Stimulated activated CD8-positive, alpha-beta memory T cell treated with anti-CD3 and anti-CD28 coated beads, Interleukin-7, amount 100 ng/mL, for 1 hour (primary cell): ENCODE measurements at places on chromosomes 1 and 21.
A peak's percentile ranks its signal among the peaks of the same experiment; 100 is the strongest.

- DNase-seq, result no peak
Measured at GRCh38 chr1:67626090-67626860, 58.7 kb upstream of the GADD45A start.

DNA sequence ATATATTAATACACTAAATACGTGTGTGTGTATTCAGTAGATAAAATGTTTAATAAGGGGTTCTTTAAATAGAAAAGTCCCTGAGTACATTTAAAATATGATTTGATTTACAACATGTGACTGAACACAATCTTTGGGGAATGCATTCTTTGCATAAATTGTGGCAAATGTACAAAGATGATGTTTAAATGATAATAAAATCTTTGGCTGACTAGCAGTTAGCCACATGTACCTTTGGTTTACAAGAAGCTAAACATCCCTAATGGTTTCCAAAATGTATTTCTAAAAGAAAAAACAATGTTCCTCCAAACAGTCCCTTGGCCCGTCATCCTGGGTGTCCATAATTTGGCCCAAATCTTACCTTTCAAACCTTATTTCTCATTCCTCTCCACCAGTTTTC lies 106.4 kb upstream of the MARK1 start:
- no peak for DNase-seq

- no peak for DNase-seq
Measured at GRCh38 chr1:26434161-26434752, 2.1 kb downstream of the DHDDS start.

GRCh38 chr1:87450615-87451209 lies 122.0 kb downstream of the LMO4 start:
- DNase-seq, result no peak

DNA sequence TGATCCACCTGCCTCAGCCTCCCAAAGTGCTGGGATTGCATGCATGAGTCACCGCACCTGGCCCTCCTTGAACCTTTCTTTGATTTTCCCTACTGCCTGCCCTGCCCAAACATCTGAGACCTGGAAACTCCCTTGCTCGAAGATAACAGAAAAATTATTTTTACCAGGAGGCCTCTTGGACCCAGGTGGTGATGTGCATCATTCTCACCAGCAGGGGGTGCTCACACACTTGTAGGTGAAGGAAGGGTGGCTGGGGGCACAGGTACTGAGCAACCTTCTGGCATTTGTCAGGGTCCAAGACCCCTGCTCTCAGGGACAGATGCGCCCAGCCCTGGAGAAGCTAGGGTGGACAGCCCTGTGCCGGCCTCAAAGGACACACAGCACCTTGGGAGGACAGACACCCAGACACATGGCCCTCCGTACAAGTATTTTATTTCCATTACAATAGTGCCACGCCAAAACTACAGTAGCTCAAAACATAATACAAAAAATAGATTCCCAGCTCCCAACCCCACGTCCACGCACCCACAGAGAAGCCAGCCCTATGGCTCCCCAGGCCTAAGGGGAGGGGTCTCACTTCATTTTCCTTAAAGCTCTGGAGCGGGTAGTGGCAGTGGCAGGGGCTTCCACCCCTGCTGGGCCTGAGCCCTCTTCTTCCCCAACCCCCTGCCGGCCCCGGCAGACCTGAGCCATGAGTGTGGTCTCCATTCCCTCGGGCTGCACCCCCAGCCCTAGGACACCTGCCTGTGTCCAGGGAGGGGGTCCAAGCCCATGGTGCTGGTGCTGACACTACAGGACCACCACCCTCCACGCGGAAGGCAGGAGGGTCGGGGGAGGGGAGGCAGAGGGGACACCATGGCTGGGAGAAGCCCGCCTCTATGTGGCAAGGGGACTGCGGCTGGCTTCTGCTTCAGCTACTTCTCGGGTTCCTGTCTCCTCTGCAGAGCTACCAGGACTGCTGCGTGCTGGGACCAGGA lies 40.4 kb upstream of the EIF4G3 start:
- peak; percentile 24 for DNase-seq

DNA sequence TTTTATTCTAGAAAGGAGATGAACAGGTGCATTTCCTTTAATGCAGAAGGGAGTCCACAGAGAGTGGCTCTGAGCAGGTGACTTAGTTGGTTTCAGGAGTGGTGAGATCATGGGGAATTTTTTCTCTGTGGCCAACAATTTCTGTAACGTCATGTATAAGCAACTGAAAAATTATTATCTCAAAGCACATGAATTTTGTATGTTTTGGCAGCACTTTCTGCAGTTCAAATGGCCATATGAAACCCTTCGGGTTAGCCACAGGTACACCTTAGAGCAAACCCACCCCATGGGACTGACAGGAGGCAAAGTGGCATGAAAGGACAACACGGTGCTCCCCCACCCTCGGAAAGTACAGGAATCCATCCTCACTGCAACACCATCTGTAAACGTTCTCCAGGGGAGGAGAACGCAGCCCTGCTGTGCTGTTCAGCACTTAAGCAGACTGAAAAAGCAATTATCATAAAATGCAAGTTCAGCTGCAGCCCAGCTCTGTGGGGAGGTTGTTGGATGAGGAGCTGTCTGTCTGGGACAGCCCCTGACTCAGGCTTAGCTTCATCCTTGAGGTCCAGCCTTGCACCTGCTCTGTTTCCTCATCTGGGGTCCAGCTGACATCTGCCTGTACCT lies 55.8 kb upstream of the CLDN14 start:
- no peak for DNase-seq

DNA sequence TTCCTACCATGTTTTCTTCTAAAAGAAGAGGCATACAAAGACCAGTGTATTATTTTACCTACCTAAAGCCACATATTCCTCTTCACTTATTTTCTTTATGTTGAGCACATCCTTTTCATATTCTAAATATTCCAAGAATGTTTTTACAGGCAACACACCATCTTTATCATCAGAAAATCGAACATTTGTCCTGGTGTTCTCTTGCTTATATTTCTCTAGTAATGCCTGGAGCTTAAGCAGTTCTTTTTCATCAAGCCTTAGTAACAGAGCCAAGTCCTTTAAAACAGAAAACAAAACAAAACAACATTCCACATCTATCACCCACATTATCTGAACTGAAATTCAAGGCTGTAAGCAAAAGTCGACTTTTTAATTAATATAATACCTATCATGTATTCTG lies 88.7 kb downstream of the IARS2 start:
- no peak for DNase-seq

GRCh38 chr1:24796524-24796923 lies 51.3 kb downstream of the CLIC4 start:
- no peak for DNase-seq

DNA sequence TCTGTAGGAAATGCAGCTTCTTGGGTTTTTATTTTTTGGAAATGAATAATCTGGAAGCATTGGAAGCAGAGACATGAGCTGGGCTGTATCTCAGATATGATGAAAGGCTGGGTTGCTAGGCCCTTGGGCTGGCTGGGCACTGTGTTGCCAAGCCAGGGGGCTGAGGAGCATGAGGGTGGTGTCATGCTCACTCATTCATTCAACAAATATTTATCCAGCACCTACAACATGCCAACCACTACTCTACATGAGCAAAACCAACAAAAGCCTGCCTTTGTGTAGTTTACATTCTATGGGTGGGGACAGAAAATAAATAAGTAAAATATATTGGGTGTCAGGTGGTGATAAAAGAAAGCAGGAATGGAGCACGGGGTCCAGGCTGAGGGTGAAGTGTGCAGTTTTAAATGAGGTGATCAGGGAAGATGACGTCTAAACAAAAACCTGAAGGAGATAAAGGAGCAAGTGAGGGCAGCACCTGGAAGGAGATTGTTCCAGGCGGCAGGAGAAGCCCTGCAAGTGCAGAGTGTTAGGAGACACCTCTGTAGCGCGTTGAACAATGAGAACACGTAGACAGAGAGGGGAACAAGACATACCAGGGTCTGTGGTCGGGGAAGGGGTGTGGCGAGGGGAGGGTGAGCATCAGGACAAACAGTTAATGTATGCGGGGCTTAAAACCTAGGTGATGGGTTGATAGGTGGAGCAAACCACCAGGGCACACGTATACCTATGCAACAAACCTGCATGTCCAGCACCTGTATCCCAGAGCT lies 10.9 kb downstream of the TAGLN2 start:
- DNase-seq, result no peak

GRCh38 chr21:32181457-32181856 lies 97.4 kb downstream of the MIS18A start:
- no peak for DNase-seq

DNA sequence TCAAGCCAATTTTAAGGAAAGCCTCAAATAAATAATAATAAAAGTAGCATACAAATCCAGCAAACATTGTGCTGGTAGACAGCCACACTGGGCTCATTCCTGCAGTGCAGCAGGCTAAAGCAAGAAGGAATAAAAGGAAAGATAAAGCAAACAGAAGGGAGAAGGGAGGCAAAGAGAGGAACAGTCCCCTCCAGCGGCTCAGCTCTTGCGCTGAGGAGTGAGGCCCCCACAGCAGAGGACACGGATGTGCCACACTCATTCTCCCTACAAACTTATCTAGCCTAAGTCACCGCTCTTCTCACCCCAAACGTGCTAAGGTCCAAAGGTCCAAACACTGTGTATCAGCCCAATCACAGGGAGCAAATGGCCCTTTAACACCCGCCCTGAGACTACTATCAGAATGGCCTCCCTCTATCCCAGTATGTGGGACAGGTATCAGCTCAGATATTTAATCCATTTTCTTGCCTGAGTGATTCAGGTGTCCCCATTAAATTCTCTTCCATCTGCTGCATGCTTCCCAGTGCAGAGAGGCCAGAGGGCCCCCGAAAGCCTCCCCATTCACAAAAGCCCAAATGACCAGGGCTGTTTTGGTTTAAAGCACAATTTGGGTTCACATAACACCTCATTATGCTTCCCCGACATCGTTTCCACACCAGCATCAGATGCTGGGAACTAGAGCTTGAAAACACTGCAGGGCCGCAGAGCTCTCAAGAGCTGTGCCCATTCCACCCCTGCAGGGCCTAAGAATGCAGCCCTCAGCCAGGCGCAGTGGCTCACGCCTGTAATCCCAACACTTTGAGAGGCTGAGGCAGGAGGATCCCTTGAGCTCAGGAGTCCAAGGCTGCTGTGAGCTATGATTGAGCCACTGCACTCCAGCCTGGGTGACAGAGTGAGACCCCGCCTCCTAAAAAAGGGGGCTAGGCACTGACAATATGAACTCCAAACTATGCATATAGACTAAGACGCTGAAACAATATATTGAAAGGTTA lies 17.8 kb downstream of the CAPZB start:
- no peak for DNase-seq
